ENCODE measurements at places on chromosomes 16 and 17. TPM values are rescaled to one million over a fixed set of nuclear protein-coding genes. Genes with fewer than 3 reads are reported as not detected.

Gene CISD3
- polyA plus RNA-seq = 16.5 TPM

Gene PMP22
- 63.0 TPM for polyA plus RNA-seq

DNA sequence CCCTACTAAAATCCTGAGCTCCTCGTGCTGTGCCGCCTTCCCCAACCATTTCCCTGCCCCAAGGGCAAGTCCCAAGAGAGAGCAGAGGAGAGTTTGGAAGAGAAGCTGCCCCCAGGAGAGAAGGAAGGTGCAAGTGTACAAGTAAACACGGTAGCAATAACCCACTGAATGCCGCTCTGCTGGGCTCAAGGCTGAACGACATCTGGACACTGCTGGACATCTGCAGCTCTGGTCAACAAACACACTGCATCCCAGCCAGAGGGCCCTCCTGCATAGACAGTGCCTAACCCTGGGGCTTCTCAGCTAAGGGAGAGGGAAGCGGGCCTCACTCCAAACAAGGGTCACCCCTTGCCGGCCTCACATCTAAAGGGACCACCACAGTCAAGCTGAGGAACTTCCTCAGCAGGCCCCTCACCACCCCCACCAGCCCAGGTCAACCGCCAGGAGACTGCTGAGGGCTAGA, 12.7 kb downstream of the JUP start:
- DNase-seq = no peak

DNA sequence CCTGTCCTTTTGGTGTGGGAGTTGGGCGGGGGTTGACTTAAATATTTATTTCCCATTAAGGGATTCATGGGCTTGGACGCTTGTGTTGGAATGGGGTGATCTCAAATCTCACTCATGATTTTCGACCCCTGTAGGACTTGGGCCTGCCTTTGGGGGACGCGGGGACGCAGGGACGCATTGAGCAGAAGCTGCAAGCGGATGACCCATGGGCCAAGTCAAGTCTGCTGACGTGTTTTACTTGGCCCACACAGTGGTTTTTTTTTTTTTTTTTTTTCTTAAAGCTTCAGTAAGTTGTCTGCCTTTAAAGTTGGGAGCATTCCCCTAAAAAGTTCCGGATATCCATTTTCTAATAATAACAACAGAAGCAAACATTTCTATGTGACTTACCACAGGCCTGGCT, 28.9 kb downstream of the CMIP start:
- no peak for DNase-seq

GRCh38 chr17:34706029-34706428, 126.6 kb downstream of the TMEM132E start:
- no peak for DNase-seq

Gene DNAI2
- polyA plus RNA-seq = not detected

- DNase-seq = no peak
Observed at GRCh38 chr16:56347166-56347565, 78.2 kb downstream of the AMFR start.

Measured in SK-N-SH (cell line).